Hindlimb muscle (tissue), 1 donor: ENCODE measurements at places on chromosomes 3 and 15. TPM values are rescaled to one million over a fixed set of nuclear protein-coding genes. Genes with fewer than 3 reads are reported as not detected.
A peak's percentile ranks its signal among the peaks of the same experiment; 100 is the strongest.

Gene CHRNA7
- polyA plus RNA-seq, result 1.6 TPM

Gene SLC22A13
- 0.18 TPM for polyA plus RNA-seq

- DNase-seq, result no peak
Observed at GRCh38 chr15:53251996-53252395, 461.9 kb upstream of the ONECUT1 start.

DNA sequence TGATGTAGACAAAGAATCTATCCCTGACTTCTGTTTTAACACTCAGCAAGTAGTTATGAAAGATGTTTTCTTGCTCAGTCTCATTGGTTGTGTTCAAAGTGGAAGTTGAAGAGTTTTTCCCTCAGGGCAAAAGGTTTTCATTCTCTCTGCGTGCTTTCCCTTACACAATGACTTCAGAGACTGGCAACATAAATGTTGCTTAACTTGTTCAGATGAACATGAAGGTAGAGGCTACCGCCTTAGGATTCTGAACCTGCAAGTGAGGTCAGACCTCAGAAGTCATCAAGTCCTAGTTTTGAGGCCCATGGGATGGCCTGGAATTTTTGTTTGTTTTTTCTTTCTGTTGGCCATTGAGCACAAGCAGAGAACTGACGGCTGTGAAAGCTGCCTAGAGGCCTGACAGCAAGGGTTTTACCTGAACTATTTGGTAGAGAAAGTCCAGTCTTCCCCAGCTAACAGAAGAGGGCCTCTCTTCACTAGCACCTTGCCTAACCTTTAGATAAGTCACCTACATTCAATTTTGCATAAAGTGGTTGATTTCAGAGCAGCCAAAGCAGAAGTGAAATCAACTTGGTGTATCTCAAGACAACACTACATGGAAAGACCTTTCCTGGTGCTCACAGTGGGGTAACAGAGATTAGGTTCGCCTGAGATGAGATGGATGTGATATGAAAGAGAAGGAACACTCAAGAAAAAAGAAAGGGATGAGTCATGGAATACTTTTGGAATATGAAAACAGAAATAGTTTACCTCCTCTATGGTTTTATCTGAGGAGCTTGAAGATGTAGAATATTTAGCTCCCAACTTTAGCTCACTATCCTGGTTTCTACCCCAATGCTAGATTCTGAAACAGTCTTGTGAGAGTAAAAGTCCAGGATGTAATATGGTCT lies 53.6 kb upstream of the AP4E1 start:
- DNase-seq, result no peak

GRCh38 chr15:23642413-23643044 lies 5.1 kb downstream of the MAGEL2 start:
- peak; percentile 64 for DNase-seq

GRCh38 chr15:27865323-27865922 lies 233.7 kb downstream of the OCA2 start:
- no peak for DNase-seq

Gene PTX3
- 10.1 TPM for polyA plus RNA-seq

- no peak for DNase-seq
Observed at GRCh38 chr15:88792342-88793282, 10.6 kb upstream of the ACAN start.

- DNase-seq, result no peak
Observed at GRCh38 chr15:31405200-31405920, 78.7 kb downstream of the KLF13 start.

Gene LRRC31
- polyA plus RNA-seq, result not detected

- no peak for DNase-seq
Observed at GRCh38 chr3:39132096-39133092, 21.0 kb downstream of the CSRNP1 start.

- no peak for DNase-seq
Observed at GRCh38 chr3:180530276-180530675, 71.7 kb upstream of the TTC14 start.

DNA sequence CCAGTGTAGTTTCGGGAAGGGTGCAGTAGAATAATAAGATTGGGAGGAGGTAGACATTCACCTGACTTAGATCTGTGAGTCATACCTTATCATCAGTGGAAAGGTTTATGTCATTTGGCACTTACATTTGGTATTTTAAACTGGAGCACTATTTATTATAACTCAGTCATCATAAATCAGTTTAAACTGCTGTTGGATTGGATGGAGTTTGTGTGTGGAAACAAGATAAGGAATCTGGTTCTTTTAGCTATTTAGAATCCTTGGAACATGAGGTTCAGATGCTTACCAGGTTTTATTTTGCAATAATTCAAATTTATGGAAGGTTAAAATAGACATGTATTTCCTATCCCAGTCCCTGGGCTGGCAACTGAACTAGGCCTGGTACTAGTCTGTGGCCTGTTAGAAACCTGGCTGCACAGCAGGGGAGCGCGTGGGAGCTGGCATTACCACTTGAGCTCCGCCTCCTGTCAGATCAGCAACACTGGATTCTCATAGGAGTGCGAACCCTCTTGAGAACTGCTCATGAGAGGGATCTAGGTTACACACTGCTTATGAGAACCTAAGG lies 34.5 kb downstream of the ZFAND6 start:
- no peak for DNase-seq

Gene IQGAP1
- 68.8 TPM for polyA plus RNA-seq

DNA sequence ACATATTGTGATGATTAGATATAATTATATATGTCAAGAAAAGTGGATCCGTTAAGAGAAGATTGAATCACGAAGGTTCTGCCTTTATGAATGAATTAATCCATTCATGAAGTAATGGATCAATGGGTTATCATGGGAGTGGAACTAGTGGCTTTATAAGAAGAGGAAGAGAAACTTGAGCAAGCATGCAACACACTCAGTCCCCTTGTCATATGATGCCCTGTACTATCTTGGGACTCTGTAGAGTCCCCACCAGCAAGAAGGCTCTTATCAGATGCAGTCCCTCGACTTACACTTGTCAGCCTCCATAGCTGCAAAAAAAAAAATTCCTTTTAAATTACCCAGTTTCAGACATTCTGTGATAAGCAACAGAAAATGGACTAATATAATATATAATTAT lies 301.9 kb downstream of the RAP2B start:
- DNase-seq, result no peak

Gene ARL8B
- polyA plus RNA-seq, result 39.9 TPM

Gene MNS1
- 5.1 TPM for polyA plus RNA-seq

DNA sequence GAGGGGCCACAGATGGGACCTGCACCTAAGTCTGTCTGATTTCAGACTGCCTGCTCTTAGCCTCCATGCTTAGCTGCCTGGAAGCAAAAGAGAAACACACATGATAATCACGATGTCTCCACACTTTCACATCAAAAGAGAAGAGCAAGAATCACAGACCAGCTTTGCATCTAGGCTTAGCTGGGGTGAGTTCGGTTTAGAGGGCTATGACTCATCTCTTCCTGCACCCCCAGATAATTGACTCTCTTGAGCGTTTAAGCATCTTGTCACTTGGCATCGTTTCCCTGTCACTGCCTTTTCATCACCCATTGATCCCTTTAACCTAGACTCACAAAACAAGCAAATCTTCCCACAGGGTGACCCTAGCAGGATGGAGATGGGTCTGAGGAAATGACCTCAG lies 124.0 kb downstream of the NTRK3 start:
- no peak for DNase-seq

DNA sequence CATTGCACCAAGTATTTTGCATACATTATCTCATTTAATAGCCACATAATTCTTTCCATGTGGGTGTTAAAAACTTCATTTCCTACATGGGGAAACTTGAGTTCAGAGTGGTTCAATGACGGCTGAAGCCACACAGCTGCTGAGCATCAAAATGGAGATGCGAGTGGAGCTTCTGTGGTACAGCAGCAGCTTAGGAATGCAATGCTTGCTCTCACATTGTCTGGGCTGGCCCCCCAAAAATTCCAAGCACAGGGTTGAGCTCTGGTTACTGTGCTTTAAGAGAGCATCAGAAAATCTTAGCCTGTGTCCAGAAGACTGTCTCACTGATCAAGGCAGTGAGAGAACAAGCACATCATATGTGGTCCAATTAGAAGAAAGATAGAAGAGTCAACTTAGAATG lies 57.4 kb upstream of the GADL1 start:
- DNase-seq, result no peak

GRCh38 chr15:98560338-98560737 lies 88.0 kb upstream of the IGF1R start:
- DNase-seq, result no peak

Gene PEX11A
- polyA plus RNA-seq, result 6.2 TPM

Gene LYZL4
- not detected for polyA plus RNA-seq

GRCh38 chr15:69782809-69783208 lies 314.9 kb downstream of the TLE3 start:
- DNase-seq, result no peak

Gene ZMYND10
- 1.4 TPM for polyA plus RNA-seq

GRCh38 chr15:92184142-92184541 lies 209.5 kb upstream of the ST8SIA2 start:
- no peak for DNase-seq

- no peak for DNase-seq
Observed at GRCh38 chr3:62445275-62445674, 71.9 kb upstream of the FEZF2 start.

Gene RTP3
- 0.25 TPM for polyA plus RNA-seq

DNA sequence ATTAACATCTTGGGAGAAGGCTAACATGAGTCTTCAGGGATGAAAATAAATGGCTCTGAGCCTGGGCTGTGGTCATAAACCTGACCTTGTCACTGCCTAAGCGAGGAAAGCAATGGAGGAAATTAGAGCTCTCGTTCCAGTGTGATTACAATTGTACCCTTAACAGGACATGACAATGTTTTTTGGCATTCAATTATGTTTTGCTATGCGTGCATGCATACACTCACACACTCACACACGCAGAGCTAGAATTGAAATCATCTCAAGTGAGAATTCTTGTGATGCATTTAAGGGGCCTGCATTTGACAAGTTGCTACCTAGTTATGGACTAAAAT lies 24.1 kb downstream of the ZNF80 start:
- no peak for DNase-seq

DNA sequence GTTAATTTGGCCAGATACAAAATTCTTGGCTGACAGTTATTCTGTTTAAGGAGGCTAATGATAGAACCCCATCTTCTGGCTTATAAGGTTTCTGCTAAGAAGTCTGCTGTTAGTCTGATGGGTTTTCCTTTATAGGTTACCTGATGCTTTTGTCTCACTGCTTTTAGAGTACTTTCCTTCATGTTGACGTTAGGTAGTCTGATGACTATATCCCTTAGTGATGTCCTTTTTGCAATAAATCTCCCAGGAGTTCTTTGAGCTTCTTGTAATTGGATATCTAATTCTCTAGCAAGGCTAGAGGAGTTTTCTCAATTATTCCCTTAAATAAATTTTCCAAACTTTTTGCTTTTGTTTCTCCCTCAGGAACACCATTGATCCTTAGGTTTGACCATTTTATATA lies 114.1 kb upstream of the CDIN1 start:
- DNase-seq, result no peak

Gene SPESP1
- 3.1 TPM for polyA plus RNA-seq

DNA sequence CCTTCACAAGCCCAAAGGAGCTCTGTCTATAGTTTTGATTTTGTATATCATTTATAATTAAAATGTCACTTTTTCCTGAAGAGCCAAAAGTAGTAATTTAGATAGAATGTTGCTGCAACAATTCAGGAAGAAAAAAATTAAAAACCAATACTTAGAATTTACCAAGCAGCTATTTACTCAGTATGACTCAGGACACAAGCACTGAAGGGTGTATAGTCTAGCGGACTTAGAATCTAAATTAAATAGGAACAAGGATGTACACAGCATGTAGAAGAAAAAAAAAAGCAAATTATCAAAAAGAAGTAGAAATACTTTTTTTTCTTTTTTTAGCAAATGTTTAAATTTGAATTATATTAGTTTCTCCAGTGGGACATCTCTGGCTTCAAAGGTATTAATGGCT lies 31.6 kb downstream of the PGBD4 start:
- DNase-seq, result no peak

- DNase-seq, result no peak
Observed at GRCh38 chr3:142433110-142433509, 14.7 kb downstream of the XRN1 start.

DNA sequence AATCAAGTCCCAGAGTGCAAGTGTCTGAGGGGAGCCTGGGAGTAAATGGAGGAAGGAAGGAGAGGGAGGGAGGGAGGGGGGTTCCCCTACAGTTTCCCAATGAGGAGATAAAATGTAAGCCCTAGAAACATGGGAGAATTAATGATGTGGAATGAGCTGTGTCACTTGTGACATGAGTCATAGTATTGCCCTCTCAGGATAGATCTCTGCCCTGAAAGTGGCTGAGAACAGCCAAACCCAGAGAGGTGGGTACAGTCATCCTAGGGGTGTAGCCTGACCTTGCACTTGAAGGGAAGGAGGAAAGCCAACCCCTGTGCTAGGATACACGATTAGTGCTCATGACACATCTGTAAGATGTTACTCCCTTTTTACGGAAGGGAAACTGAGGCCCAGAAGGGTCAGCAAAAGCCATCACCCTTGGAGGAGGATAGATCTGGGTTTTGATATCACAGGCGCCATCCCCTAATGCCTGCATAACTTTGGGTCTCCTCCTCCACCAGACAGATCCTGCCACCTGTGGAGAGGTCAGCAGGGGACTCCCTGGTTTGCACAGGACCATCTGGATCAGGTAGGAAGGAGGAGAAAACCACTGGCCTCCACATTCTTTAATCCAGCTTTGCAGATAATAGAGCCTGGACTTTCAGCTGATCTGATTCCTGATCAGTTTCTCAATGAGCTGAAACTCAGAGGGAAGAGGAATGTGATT lies 23.1 kb upstream of the USP3 start:
- no peak for DNase-seq

Gene TGM4
- not detected for polyA plus RNA-seq

DNA sequence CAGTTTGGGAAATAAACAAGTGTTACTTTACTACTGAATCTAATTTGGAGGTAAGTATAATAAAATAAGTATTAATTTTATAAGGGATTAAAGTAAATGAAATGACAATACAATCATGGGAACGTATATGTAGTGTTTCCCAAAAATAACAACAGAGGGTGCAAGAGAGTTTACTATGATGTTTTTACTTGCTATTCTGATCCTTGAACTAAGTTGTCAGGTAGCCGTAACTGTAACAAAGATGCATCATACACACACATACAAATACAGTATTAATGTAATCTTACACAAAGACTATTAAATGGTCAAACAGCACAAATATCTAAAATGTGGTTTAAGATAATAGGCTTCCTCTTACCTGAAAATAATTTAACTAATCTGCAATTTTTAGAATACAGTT lies 311.4 kb downstream of the TBC1D5 start:
- DNase-seq, result no peak

DNA sequence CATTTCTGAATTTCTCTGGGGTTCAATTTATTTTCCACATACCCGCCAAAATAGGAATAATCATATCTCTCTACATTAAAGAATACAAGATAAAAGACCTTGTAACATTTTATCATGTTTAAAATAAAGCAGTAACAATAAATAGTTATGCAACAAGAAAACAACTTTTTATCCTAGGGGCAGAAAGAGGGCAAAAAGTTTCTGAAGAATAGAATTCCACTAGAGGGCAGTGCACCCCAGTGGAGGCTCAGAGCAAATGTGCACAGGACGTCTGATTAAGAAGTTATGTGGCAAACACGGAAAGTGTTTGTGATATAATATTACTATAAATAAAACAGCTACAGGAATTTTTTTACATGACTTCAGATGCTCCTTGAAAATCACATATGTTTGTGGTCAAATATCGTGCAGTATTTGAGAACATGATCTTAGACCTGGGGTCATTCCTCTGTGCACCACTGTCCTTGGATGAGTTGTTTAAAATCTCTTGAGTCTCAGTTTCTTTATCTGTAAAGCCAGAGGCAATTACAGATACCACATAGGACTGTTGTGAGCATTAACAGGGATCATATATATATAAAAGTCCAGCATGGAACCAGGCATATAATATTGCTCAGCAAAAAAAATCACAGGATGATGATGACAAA lies 13.2 kb upstream of the PIK3R4 start:
- peak; percentile 47 for DNase-seq
